ENCODE measurements at places on chromosomes 1 and 21. TPM values are rescaled to one million over a fixed set of nuclear protein-coding genes. Genes with fewer than 3 reads are reported as not detected.

The LCE1F gene
- not detected for total RNA-seq

The A3GALT2 gene
- not detected for total RNA-seq

The LAX1 gene
- total RNA-seq = 25.1 TPM

The TTC24 gene
- 41.3 TPM for total RNA-seq

The CXADR gene
- total RNA-seq = 0.99 TPM

The TCP10L gene
- total RNA-seq = 0.42 TPM

The PADI1 gene
- total RNA-seq = not detected

The SLAMF8 gene
- 0.36 TPM for total RNA-seq

The CFAP107 gene
- total RNA-seq = not detected

The FCRLB gene
- total RNA-seq = 1.2 TPM

The BTBD8 gene
- total RNA-seq = 8.0 TPM

The RAB25 gene
- total RNA-seq = 1.1 TPM

The OBSCN gene
- 102 TPM for total RNA-seq

The RAB42 gene
- not detected for total RNA-seq

The CCDC181 gene
- total RNA-seq = not detected

The C1orf185 gene
- total RNA-seq = not detected

The CAPZA1 gene
- total RNA-seq = 126 TPM

The ENAH gene
- total RNA-seq = 0.27 TPM

The UBE2U gene
- not detected for total RNA-seq

The SELENBP1 gene
- not detected for total RNA-seq

The BRINP2 gene
- total RNA-seq = not detected

The SPRR1B gene
- not detected for total RNA-seq

The SYT2 gene
- total RNA-seq = not detected

The C1orf216 gene
- 4.6 TPM for total RNA-seq

The MYCL gene
- not detected for total RNA-seq

The RPS6KA1 gene
- total RNA-seq = 97.0 TPM

The CRNN gene
- total RNA-seq = not detected

The IL24 gene
- total RNA-seq = not detected
